ENCODE measurements at places on chromosomes 7 and 10. TPM values are rescaled to one million over a fixed set of nuclear protein-coding genes. Genes with fewer than 3 reads are reported as not detected.

Gene ZCWPW1
- total RNA-seq, result 1.5 TPM

Gene ANKRD30A
- not detected for total RNA-seq

Gene CLDN15
- total RNA-seq, result 49.4 TPM

Gene GSDME
- total RNA-seq, result 25.5 TPM

Gene FAM13C
- 18.7 TPM for total RNA-seq

Gene DUS4L
- total RNA-seq, result 10.0 TPM

Gene KCP
- 3.5 TPM for total RNA-seq

Gene ANKRD22
- total RNA-seq, result not detected

Gene ZDHHC6
- 89.7 TPM for total RNA-seq

Gene C10orf53
- total RNA-seq, result not detected

Gene FFAR4
- not detected for total RNA-seq

Gene SAMD9L
- total RNA-seq, result 14.8 TPM

Gene CYP2C19
- not detected for total RNA-seq

GRCh38 chr7:15234431-15234830 lies 327.4 kb downstream of the AGMO start:
- H3K4me3 ChIP-seq, result no peak overlapping the region
- no peaks in the 10 kb centered on the region for H3K4me1 ChIP-seq
- DNase-seq, result no peak
- H3K36me3 ChIP-seq, result no peaks in the 10 kb centered on the region
- no peaks in the 10 kb centered on the region for H3K27me3 ChIP-seq
- H3K27ac ChIP-seq, result no peak overlapping the region

DNA sequence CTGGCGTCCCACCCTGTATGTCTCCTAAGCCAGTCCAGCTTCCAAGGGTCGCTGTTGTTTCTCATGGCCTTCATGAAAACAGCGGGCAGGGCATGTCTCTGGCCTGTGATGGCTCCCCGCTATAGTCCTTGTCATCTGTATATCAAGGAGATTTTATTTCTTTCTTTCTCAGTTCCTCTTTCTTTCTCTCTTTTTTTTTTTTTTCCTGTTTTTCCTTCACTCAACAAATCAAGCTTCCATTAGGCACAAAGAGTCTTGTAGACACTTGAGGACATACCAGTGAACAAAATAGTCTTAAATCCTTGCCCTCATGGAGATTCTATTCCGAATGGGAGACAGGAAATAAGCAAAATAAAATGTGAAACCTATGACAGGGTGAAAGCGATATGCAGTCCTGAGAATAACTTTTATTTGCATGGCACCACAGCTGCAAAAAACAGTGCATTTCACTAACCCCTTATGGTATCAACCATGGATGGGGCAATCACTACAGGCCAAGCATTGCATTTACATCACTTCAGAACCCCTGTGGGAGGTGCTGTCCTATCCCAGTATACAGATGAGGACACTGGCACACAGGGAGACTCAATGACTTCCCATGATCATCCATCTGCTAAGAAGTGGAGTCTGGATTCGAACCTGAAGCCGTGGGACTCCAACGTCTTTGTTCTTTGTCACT lies 50.7 kb downstream of the SYPL1 start:
- H3K27me3 ChIP-seq, result no peaks in the 10 kb centered on the region
- no peak overlapping the region for H3K4me3 ChIP-seq
- H3K36me3 ChIP-seq, result no peaks in the 10 kb centered on the region
- no peak for DNase-seq
- peaks cover 10% of the 10 kb centered on the region for H3K4me1 ChIP-seq

DNA sequence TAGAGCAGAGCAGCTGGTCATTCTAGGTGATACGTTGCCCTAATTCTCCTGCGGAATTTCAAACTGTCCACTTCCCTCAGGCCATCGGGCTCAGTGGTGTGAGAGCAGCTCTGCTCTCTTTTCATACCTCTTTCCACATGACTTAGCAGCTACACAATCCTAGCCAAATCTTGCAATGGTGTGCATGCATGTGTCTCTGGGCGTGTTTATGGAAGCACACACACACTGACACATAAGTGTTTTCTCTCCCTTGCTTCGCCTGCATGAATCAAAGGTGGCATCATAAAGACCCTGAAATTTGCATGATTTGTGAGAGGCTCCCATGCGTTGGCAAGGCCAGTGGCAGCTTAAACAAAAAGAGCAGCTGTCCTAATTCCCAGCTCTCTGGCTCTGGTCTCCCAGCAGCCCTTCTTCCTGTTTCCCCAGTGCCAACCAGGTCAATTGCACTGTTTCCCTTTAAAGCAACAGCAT lies 1189.5 kb downstream of the GATA3 start:
- H3K27me3 ChIP-seq, result no peaks in the 10 kb centered on the region
- H3K4me1 ChIP-seq, result no peaks in the 10 kb centered on the region
- no peak for DNase-seq
- H3K36me3 ChIP-seq, result no peaks in the 10 kb centered on the region
- no peak overlapping the region for H3K4me3 ChIP-seq
- H3K27ac ChIP-seq, result no peak overlapping the region

DNA sequence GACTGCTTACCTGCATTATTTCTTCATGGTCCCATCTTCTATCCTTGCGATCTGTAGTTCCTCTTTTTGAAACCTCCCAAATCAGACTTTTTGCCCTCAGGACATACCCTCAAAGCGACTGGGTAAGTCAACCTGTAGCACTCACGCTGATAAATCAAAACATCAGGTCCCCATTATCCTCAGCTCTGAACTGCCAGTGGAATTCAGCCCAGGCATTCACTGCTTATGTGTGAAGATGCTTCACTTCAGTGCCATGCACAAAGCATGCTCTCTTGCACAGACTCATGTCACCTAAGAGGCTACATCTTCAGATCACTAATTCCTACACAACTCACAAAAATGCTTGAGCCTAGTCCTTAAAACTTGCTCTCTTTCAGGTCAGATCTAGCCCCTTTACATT lies 283.6 kb upstream of the KLF6 start:
- no peaks in the 10 kb centered on the region for H3K36me3 ChIP-seq
- H3K4me1 ChIP-seq, result no peaks in the 10 kb centered on the region
- no peak overlapping the region for H3K4me3 ChIP-seq
- DNase-seq, result no peak
- no peak overlapping the region for H3K27ac ChIP-seq
- H3K27me3 ChIP-seq, result no peaks in the 10 kb centered on the region

DNA sequence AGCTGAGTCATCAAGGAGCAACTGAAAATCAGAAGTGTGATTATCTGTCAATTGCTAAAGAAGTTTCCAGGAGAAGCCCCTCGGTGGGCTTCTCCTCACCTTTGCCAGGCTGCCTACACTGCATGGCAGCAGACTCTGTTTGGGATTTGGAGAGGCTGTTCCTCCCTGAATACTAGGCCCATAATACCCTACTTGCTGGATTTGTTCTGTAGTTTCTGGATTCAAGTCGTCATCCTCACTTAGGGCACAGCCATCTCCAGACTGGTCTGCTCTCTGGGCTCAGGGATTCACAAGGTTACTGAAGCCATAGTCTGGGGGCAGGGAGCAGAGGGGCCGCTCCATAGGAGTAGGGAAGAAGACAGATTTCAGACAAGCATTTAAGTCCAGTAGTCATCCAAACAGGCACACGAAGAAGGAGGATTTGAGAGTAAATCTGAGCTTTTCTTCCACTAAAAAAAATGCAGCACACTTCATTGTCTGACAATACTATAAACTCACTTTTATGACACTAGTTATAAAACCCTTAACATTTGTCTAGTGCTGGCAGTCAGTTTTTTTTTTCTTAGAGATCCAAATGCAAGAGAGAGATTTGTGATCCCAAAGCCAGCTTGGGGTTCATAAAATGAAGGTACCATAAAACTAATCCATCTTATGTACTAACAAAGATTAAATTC lies 723.3 kb downstream of the GRID1 start:
- H3K27me3 ChIP-seq, result no peaks in the 10 kb centered on the region
- peak overlapping the region; percentile 1 for H3K27ac ChIP-seq
- no peak overlapping the region for H3K4me3 ChIP-seq
- DNase-seq, result no peak
- H3K36me3 ChIP-seq, result no peaks in the 10 kb centered on the region
- no peaks in the 10 kb centered on the region for H3K4me1 ChIP-seq

GRCh38 chr10:29923416-29923965 lies 135.9 kb downstream of the JCAD start:
- no peaks in the 10 kb centered on the region for H3K4me1 ChIP-seq
- H3K36me3 ChIP-seq, result no peaks in the 10 kb centered on the region
- H3K27ac ChIP-seq, result no peak overlapping the region
- H3K27me3 ChIP-seq, result no peaks in the 10 kb centered on the region
- H3K4me3 ChIP-seq, result no peak overlapping the region
- DNase-seq, result no peak

- H3K36me3 ChIP-seq, result no peaks in the 10 kb centered on the region
- no peak for DNase-seq
- no peaks in the 10 kb centered on the region for H3K4me1 ChIP-seq
- H3K4me3 ChIP-seq, result peak within 1 kb of the TSS; percentile 44
- H3K27me3 ChIP-seq, result no peaks in the 10 kb centered on the region
These were observed at the start of gene CRPPA for GRCh38 chr7:16421333-16422102. Gene CRPPA (minus strand): TSS chr7:16421538. CDS start chr7:16421322, 216 bp downstream.

DNA sequence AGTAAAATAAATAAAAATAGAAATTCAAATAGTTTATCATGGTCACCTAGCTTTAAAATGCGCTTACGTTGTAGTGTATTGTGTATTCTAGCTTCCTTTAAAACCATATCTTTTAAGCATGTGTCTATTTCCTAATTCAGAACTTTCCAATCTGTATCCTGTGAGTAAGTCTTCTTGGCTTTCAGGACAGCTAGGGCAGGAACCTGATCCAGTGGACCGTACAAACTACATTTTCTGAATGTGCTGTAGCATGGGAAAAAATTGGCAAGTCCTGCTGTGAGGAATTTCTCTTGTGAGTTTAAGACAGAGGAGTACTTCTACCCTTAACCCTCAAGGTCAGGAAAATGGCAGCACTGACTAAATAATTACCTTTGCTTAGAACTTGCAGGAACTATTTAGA lies 12.1 kb downstream of the OPN1SW start:
- H3K4me3 ChIP-seq, result no peak overlapping the region
- H3K4me1 ChIP-seq, result no peaks in the 10 kb centered on the region
- no peak overlapping the region for H3K27ac ChIP-seq
- no peaks in the 10 kb centered on the region for H3K36me3 ChIP-seq

- H3K4me3 ChIP-seq, result no peak overlapping the region
- DNase-seq, result no peak
- H3K27me3 ChIP-seq, result no peaks in the 10 kb centered on the region
- H3K4me1 ChIP-seq, result no peaks in the 10 kb centered on the region
- H3K27ac ChIP-seq, result no peak overlapping the region
These were observed 124.4 kb upstream of the FGFR2 start for GRCh38 chr10:121722665-121723064.

DNA sequence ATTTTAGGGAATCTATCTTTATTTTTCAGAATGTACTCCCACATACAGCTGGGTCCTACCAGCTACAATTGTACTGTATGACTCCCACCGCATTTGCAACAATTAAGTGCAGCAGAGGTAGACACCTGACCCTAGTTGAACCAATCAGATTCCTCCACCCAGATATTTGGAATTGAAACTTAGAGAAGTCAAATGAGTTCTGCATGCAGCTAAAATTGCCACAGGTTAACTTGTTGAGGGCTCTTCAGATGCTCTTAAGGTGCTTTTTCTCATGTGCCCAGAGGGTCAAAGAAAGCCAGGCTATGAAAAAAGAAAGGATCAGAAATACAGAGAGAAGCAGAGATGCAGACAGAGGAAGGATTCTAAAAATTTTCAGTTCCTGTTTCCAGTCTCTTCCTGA lies 68.0 kb upstream of the TES start:
- no peaks in the 10 kb centered on the region for H3K4me1 ChIP-seq
- DNase-seq, result no peak
- no peak overlapping the region for H3K4me3 ChIP-seq
- no peak overlapping the region for H3K27ac ChIP-seq
- H3K27me3 ChIP-seq, result no peaks in the 10 kb centered on the region

GRCh38 chr10:50316695-50317648 lies 65.7 kb upstream of the ASAH2 start:
- no peak overlapping the region for H3K4me3 ChIP-seq
- H3K4me1 ChIP-seq, result no peaks in the 10 kb centered on the region
- H3K36me3 ChIP-seq, result no peaks in the 10 kb centered on the region
- no peaks in the 10 kb centered on the region for H3K27me3 ChIP-seq
- no peak for DNase-seq

GRCh38 chr10:103766751-103767505 lies 88.4 kb downstream of the SH3PXD2A start:
- DNase-seq, result no peak
- H3K27me3 ChIP-seq, result no peaks in the 10 kb centered on the region
- H3K36me3 ChIP-seq, result no peaks in the 10 kb centered on the region
- no peak overlapping the region for H3K4me3 ChIP-seq
- H3K27ac ChIP-seq, result no peak overlapping the region

GRCh38 chr10:33196710-33197491 lies 137.6 kb downstream of the NRP1 start:
- no peaks in the 10 kb centered on the region for H3K27me3 ChIP-seq
- no peak overlapping the region for H3K4me3 ChIP-seq
- H3K27ac ChIP-seq, result peak overlapping the region; percentile 52
- H3K36me3 ChIP-seq, result no peaks in the 10 kb centered on the region
- peak; percentile 29 for DNase-seq
- H3K4me1 ChIP-seq, result no peaks in the 10 kb centered on the region

GRCh38 chr7:108299251-108299973 lies 156.8 kb downstream of the NRCAM start:
- no peaks in the 10 kb centered on the region for H3K27me3 ChIP-seq
- DNase-seq, result no peak
- H3K27ac ChIP-seq, result no peak overlapping the region
- no peaks in the 10 kb centered on the region for H3K36me3 ChIP-seq
- H3K4me3 ChIP-seq, result no peak overlapping the region

DNA sequence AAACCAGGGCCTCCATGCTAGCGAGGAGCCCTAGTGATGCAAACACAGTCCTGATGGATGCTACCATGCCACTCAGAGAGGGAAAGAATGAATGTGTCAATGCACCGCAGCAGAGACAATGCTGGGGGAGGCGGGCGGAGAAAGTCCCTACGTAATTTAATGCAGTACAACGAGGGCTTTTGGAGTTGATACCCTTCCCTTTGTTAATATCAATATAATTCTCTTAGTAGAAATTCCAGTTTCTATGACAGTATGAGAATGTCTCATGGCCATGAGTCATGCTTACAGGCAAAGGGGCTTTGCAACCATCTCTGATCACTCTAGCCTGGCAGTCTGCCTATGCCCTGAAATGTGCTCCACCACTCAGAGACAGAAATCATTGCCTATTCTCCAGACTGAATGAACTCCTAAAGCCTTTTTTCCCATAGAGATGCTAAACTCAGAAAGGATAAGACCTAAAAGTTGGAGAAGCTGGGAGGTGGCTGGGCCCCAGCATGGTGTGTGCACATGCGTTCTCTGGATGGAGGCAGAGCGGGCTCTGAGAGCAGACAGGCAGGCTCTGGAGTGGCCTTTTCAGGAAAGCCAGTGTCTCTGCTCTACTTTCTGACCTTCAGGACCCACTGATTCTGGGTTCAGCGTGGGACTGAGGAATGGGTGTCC lies 20.3 kb upstream of the GIMAP2 start:
- H3K4me1 ChIP-seq, result no peaks in the 10 kb centered on the region
- no peak overlapping the region for H3K27ac ChIP-seq
- no peak for DNase-seq
- H3K4me3 ChIP-seq, result no peak overlapping the region
- H3K27me3 ChIP-seq, result no peaks in the 10 kb centered on the region

DNA sequence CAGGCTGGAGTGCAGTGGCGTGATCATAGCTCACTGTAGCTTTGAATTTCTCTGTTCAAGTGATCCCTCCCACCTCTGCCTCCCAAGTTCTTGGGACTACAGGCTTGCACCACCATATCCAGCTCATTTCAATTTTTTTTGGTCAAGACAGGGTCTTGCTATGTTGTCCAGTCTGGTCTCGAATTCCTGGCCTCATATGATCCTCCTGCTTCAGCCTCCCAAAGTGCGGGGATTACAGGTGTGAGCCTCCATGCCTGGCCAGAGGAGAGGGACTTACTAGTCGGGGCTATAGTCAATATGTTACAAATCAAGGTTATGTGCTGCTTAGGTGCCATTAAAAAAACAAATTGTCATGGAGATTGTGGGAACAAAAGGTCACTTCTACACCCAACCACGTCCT lies 105.3 kb upstream of the GALNT17 start:
- no peaks in the 10 kb centered on the region for H3K36me3 ChIP-seq
- no peak overlapping the region for H3K27ac ChIP-seq
- no peak for DNase-seq

Measured in uterus (tissue), 4 donors.